ENCODE measurements at places on chromosomes 7 and 10. TPM values are rescaled to one million over a fixed set of nuclear protein-coding genes. Genes with fewer than 3 reads are reported as not detected.

ANXA8 gene
- total RNA-seq = not detected

LRRC18 gene
- total RNA-seq = not detected

LMBR1 gene
- 156 TPM for total RNA-seq

NANOS1 gene
- 2.8 TPM for total RNA-seq

FFAR4 gene
- total RNA-seq = not detected

ANXA8L1 gene
- total RNA-seq = not detected

NEUROD6 gene
- total RNA-seq = 439 TPM

CTAGE15 gene
- total RNA-seq = 0.94 TPM

KCNH2 gene
- 17.2 TPM for total RNA-seq

CUZD1 gene
- 2.8 TPM for total RNA-seq

Measured in parietal lobe (tissue), 2 donors.